ENCODE measurements at places on chromosomes 1 and 21.

DNA sequence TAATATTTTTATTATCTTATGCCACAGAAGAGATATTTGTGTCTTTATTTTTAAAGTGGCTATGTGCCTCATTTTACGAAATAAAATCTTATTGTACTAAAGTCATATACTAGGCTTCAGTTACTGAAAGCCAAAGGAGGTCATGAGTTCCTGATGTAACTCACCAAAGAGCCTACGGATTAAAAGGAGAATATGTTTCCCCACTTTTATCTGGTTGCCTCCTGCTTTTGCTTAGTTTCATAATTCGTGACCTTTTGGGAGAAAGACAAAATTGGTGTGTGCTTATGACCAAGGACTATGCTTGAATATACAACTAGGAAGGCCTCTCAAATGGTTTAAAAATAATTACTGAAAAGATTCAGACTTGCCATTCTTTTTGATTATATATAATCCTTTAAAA lies 18.2 kb upstream of the AHCTF1 start:
- DNase-seq = no peak

DNA sequence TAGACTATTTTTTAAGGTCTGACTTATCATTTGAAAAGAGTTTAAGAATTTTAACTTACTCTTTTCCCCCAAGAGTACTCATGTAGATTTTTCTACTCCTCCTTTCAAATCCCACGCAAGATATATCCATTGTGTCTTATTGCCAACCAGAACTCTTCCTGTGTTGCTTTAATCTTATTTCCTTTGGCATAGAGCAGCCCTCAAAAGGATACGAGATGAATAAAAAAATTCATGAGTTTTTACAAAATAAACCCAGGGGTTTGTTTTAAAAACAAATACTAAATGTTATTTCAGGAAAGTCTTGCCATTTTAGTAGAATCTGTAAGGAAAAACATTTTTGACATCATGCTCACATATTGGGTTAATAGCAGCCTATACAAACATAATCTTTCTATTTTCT lies 543.2 kb upstream of the CXADR start:
- DNase-seq = no peak

DNA sequence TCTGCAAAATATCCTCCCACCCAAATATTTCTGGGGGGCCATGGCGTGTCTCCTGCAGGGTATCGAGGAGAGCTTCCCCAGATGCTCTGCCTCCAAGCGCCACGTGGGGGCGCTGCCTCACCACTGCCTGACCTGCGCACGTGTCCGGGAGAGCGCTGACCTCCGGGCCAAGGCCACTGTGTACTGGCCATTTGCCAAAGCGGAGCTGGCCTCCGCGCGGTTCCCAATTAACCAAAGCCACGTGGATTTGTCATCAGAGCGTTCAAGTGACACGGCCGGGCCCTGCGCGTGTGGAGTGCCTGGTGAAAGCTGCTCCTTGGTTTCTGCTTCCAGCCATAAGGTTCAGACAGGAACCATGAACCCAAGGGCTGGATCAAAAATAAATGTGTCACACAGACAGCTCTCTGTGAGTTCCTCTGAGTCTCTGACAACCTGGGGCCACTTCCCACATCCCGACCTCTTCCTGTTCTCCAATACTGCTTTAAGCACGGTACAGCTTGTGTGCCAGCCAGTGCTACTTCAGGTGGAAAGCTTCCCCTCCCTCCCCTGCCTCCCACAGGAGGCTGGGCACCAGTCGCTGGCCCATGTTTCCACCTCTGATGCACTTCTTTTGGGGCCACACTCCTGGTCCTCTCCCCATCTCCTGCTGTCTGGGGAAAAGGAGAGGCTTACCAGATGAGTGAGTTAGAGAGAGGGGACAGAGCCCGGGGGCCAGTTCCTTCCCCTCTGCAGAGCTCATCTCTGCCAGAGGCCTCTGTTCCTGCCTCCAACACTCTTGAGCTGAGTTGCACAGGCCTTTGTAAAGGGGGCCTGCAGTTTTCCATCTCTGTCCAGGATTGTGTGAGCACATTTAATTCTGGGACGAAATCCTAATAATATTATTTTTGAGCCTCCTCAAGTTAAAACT lies 26.1 kb downstream of the ZP4 start:
- DNase-seq = peak; percentile 80

DNA sequence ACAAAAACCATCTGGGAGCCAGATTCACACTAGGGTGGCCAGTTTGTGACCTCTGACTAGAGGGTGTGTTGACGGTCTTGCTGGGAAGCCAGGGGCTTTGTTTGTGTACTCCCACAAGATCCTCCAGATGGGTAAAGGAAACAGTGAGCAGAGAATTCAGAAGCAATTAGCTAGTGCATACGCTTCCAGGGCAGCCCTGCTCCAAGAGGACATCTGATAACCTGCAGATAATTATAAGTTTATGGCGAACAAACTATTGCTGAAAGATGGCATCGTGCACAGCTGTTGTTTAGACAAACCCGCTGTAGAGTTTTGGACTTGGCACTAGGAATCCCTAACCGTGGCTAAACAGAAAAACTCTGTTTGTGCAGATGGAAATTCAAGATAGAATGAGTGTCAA lies 326.4 kb downstream of the TGFB2 start:
- DNase-seq = no peak

GRCh38 chr1:55531644-55532043 lies 316.5 kb upstream of the USP24 start:
- DNase-seq = no peak

DNA sequence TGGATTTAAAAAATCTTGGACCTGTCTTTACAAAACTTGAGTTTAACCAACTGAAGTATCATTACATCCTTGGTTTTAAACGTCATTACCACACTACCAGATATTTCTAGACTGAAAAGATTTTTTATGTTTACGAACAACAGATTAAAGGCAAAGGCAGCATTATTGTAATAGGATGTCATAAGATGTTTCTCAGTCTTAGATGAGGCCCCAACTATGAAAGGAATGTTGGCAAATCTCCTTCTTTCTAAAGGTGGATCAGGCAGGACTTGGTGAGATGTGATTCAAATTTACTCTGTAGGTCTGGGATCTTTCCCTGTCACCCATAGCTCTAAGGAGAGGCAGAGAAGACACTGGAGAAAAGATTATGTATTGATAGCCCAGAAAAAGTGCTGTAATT lies 417.9 kb downstream of the PTBP2 start:
- no peak for DNase-seq

GRCh38 chr1:51966559-51966958 lies 23.9 kb downstream of the RAB3B start:
- no peak for DNase-seq

GRCh38 chr1:93154898-93155297 lies 25.3 kb downstream of the TMED5 start:
- no peak for DNase-seq

GRCh38 chr1:169250795-169251194 lies 116.8 kb downstream of the NME7 start:
- DNase-seq = no peak

DNA sequence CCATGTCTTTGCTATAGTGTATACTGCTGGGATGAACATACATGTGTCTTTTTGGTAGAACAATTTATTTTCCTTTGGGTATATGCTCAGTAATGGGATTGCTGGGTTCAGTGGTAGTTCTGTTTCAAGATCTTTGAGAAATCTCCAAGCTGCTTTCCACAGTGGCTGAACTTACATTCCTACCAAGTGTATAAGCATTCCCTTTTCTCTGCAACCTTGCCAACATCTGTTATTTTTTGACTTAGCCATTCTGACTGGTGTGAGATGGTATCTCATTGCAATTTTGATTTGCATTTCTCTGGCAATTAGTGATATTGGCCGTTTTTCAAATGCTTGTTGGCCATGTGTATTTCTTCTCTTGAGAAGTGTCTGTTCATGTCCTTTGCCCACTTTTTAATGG lies 37.5 kb upstream of the ANGPTL1 start:
- no peak for DNase-seq

All from suppressor macrophage treated with lipopolysaccharide for 1 hour (primary cell).